ENCODE measurements at places on chromosomes 2 and 18.

- no peak for DNase-seq
Observed at GRCh38 chr18:7945882-7946281, 378.8 kb downstream of the PTPRM start.

- no peak for DNase-seq
Observed at GRCh38 chr2:147917161-147917560, 72.3 kb downstream of the ACVR2A start.

GRCh38 chr2:158969162-158969714, 798 bp downstream of the TANC1 start:
- no peak for DNase-seq

- DNase-seq, result no peak
Observed at GRCh38 chr2:98809878-98810587, 79.1 kb upstream of the MGAT4A start.

GRCh38 chr18:1464444-1465217, 560.0 kb downstream of the ADCYAP1 start:
- DNase-seq, result no peak

- no peak for DNase-seq
Observed at GRCh38 chr2:135311268-135311667, 219.8 kb downstream of the ZRANB3 start.

GRCh38 chr2:33375054-33375453, 101.4 kb upstream of the RASGRP3 start:
- no peak for DNase-seq

DNA sequence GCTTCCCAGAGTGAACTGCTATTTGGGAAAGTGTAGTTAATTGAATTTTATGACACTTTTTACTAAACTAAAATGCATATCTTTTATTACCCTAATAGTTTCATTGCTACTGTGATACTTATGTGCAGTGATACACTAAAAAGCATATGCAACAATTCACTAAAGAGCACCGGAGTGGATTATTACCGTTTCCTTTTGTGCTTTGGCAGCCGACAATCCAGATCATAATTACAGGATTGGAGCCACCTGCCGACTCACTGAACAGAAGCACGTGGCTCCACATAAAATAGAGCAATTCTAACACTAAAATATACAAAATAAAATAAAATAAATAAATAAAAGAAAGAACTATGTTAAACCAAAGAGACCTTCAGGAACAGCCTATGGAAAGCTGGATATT, 583.4 kb downstream of the NRXN1 start:
- DNase-seq, result no peak

DNA sequence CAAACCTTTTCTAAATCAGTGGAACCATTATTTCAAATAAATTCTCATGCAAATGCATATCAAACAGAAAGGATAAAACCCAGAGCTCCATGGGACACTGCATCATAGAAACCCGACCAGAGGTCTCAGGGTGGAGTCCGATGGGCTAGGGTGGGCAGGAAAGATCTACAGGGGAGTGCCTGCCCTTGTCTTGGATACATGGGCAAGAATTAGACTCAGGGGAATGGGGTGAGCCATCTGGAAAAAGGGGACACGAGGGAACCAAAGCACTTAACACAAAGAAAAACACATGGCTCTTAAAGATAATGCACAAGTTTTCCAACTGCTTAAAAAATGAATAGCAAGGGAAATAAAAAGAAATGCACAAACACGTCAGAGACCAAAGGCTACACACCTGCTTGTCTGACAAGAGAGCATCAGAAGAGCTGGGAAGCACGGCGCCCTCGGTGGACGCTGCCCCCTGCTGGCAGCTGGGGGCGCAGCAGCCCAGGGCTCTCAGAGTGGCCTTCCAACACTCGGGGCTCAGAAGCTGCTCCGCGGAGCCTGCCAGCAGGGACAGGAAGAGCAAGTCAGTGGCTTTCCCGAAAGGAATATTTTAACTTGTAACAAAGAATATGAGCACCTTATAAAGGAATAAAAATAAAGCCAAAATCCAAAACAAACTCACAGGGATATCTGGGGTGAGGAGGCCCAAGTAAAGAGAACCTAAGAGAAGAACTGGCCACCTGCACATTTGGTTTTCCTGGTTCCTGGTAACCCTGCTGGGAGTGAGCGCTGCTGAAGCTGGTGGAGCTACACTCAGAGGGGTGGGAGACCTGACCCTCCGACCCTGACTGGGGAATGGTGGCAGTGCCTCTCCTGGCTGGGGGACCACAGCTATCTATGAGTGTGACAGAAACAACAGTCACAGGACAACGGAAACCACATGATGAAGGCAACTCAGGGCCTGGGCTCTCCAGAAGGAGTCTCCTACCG, 54.5 kb downstream of the SIGLEC15 start:
- peak; percentile 68 for DNase-seq

GRCh38 chr2:118197011-118197675, 108.9 kb downstream of the INSIG2 start:
- no peak for DNase-seq

DNA sequence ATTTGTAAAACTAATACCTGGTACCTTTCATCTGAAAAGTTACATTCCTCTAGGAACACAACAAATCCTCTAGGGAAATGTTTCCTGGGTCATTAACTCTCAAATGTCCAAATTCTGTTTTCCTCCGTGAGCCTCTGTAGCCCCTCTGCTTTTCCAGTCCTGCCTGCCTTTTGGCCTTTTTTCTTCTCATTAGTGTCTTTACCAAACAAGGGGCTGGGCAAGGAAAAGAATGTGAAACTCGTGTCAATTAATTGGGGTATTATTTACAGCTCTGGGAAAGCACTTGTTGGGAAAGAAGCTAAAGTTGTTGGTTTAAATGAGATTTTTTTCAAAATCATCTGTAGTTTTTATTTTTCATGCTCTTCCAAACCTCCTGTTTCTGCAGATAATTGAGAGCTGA, 198.1 kb upstream of the NRP2 start:
- no peak for DNase-seq

GRCh38 chr2:28021898-28022297, 131.4 kb downstream of the BABAM2 start:
- no peak for DNase-seq

DNA sequence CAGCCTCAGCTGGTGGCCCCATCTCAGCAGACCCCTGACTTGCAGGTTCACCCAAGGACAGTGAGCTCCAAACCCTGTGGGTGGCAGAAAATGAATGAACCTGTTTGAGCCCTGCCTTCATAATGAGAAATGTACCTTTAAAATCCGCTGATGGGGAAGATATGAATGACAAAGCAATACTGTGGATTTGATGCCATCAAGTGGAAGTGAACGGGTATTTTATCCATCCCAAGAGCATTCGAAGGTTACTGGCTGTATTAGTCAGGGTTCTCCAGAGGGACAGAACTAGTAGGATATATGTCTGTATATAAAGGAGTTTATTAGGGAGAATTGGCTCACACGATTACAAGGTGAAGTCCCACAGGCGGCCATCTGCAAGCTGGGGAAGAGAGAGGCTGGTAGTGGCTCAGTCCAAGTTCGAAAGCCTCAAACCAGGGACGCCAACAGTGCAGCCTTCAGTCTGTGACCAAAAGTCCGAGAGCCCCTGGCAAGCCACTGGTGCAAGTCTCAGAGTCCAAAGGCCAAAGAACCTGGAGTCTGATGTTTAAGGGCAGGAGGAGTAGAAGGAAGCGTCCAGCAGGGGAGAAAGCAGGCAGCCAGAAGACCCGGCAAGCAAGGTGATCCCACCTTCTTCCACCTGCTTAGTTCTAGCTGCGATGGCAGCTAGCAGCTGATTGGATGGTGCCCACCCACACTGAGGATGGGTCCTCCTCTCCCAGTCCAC, 32.1 kb downstream of the TOGARAM2 start:
- no peak for DNase-seq

DNA sequence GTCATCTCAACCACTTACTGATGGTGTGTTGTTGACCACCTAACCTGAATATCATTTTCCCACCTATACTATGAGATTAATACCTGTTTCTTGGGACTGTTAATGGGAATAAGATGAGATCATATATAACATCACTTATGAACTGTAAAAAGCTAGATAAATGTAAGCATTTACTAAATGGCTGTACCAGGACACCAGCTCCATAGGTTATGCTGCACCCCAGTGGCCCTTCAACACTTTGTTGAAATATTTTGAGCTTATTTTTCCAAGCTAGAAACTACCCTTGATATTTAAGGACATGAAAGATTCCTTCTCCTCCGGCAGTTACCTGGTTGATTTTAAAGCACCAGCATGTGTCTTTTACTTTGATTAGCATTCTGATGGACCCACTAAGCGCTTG, 138.0 kb upstream of the CDCA7 start:
- DNase-seq, result no peak

DNA sequence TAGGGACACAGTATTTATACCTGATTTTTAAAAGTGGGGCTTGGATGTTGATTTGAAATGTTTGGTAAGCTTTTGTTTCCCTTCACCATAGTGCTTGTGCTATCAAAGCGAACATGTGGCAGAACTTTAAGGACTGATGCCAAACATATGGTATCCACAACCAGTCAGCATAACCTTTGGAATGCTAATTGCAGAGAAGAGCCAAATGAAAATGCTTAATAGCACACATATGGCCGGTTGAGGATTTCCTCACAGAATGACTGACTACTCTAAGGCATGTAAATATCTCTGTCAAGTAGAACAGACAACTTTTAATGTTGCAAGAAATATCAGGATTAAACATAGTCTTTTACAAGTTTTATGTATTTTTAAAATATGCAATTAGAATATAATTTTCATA, 120.9 kb upstream of the COL3A1 start:
- no peak for DNase-seq

DNA sequence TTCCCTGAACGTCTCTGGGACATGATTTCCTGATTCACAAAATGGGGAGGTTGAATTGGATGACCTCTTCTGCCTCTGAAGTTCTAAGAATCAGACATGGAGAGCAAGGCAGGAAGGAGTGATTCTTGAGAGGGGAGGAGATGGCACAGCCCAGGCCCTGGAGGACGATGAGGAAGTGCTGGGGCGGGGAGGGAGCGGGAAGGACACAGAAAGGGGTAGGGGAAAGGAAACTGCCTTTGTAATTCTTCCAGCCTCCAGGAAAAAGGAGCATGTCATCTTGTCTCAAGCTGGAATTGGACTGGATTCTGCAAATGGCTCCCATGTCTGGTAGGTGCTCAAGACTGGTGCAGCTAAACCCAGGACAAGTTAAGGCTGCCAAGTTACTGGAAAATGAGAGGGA, 97.0 kb upstream of the NCK2 start:
- DNase-seq, result no peak
